ENCODE measurements at places on chromosomes 2 and 18. TPM values are rescaled to one million over a fixed set of nuclear protein-coding genes. Genes with fewer than 3 reads are reported as not detected.

Gene DSC3
- 0.58 TPM for total RNA-seq

Gene ERBB4
- total RNA-seq = 28.6 TPM

Gene M1AP
- 1.3 TPM for total RNA-seq

Gene DOK6
- 6.3 TPM for total RNA-seq

Gene HAUS1
- 17.4 TPM for total RNA-seq

Gene TAF1B
- 21.9 TPM for total RNA-seq

Gene CNGA3
- total RNA-seq = not detected

Gene CCL20
- not detected for total RNA-seq

Gene ALPI
- not detected for total RNA-seq

GRCh38 chr2:9547262-9547991 lies 8.2 kb downstream of the ADAM17 start:
- DNase-seq = no peak

- DNase-seq = no peak
Measured at GRCh38 chr2:181419129-181419855, 37.9 kb upstream of the ITGA4 start.

- no peak for DNase-seq
Measured at GRCh38 chr2:180978903-180979748, 1.3 kb upstream of the UBE2E3 start.

DNA sequence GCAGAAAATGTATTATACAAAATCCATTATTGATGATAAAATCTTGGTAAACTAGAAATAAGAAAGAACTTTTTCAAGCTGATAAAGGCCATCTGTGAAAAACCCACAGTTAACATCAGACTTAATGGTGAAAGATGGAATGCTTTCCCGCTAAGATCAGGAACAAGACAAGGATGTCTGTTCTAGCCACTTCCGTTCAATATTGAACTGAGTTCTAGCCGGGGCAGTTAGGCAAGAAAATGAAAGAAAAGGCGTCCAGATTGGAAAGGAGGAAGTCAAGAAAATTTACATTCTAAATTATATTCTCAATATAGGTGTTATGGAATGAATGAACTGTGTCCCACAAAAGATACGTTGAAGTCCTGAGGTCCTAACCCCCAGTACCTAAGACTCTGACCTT lies 39.1 kb upstream of the DTNB start:
- no peak for DNase-seq

GRCh38 chr2:24788816-24789215 lies 4.4 kb downstream of the PTRHD1 start:
- DNase-seq = no peak

DNA sequence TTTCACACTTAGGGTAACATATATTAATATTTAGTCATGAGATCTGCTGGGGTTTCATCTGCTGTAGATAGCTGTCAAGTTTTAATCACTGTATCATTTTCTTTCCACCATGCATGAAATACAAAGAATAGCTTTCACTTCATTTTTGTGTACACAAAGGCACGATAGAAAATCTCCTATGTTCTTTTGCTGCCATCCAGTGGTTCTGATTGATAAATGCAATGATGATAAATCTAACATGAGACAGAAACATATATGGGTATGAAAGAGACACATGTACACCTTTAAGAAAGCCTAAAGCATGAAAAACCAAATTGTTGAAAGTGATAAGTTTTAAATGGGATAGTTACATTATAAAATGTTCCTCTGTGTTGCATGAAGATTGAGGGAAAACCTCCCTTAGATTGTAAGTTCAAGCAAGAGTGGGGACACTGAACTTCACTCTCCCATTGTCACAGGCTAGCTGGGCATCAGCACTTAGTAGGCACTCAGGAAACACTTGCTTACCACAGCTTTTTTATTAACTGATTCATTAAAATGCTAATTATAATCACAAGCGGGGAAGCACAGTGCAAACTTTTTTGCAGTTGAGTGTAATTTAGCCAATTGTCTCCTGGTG lies 31.2 kb downstream of the C1D start:
- DNase-seq = no peak

GRCh38 chr2:12412898-12413305 lies 303.8 kb upstream of the TRIB2 start:
- DNase-seq = no peak

DNA sequence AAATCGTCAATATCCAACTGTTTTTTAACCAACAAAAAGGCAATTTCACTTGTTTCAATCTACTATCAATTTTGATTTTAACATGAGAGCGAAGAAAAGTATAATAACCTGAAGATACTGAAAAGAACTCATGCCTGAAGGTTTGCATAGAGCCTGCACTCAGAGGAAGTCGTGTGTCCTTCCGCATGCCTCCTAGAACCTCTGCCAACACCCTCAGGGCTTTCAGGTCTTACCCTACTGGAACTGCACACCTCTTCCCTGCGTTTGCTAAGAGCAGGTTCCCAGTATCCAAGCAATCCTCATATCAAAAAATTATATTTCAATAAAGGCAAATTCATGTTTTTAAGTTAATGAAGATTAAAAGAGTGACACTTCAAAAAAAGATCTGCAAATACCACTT lies 74.7 kb downstream of the PIAS2 start:
- DNase-seq = no peak

- no peak for DNase-seq
Measured at GRCh38 chr2:216372761-216373291, 543 bp upstream of the MARCHF4 start.

GRCh38 chr2:102932501-102932900 lies 170.7 kb downstream of the TMEM182 start:
- DNase-seq = no peak

GRCh38 chr2:226223704-226224103 lies 575.9 kb downstream of the IRS1 start:
- DNase-seq = no peak

- DNase-seq = no peak
Measured at GRCh38 chr2:181853696-181854095, 37.8 kb upstream of the ITPRID2 start.

DNA sequence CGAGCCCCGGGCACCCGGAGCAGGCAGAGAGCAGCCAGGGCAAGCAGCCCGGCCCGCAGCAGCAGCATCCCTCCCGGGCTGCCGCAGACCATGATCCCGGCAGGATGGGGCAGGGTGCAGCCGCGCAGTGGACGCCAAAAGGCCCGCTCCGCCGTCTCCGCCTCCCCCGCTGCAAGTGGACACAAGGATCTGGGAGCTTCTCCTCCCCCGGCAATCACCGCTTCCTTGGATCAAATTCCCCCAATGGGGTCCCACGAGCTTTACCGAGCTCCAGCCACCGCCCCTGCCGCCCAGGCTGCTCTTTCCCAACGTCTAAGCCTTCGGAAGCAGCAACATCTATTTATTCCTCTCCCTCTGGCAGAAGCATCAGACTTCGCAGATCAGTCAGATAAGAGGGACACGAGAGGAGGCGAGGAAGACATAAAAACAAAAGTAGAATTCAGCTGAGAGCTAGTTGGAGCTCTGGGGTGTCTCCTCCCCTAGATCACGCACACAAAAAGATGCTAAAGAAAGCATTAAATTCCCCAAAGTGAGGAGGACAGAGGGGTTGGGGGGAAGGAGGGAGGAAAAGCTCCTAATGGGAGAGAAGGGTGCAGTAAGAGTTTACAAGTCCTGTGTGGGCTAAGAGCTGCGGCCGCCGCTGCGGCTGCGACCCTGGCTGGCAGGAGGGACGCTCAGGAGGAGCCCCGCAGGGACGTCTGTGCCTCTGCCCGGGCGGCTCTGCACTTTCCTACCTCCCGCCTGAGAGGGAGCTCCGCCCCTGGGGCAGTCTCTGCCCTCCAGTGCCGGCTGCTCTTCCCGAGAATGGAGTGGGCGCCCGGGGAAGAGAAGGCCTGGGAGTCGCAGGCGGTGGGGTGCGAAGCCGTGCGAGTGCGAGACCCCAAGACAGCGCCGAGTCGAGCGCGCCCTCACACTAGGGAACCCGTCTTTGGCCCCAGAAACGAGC lies at the start of gene FRZB:
Gene FRZB (minus strand): TSS at position 177 of the 946 bp plus-strand sequence. CDS start 85 bp downstream, at position 92.
- DNase-seq = peak; percentile 77

DNA sequence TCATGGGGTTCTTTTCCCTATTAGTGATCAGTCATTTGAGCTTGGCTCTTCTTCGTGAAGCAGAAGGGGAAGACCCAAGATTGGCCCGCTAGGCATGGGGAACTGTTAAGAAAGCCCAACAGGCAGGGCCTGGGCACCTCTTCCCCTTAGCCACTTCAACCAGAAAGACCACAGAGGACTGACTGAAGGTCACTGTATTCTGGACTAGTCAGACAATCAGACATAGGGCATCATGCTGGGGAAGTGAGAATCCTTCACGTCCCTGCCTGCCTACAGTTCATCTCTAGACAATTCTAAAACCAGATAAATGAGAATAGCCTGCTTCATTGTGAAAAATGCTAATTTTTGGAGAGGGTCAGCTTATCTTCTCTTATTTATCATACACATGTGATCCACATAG lies 28.1 kb downstream of the FAP start:
- no peak for DNase-seq

GRCh38 chr2:109129356-109129920 lies 433 bp downstream of the SH3RF3 start:
- DNase-seq = peak; percentile 60

- DNase-seq = no peak
Measured at GRCh38 chr18:22549260-22549937, 131.7 kb upstream of the CTAGE1 start.

GRCh38 chr2:172864182-172864581 lies 128.5 kb downstream of the RAPGEF4 start:
- DNase-seq = peak; percentile 56

DNA sequence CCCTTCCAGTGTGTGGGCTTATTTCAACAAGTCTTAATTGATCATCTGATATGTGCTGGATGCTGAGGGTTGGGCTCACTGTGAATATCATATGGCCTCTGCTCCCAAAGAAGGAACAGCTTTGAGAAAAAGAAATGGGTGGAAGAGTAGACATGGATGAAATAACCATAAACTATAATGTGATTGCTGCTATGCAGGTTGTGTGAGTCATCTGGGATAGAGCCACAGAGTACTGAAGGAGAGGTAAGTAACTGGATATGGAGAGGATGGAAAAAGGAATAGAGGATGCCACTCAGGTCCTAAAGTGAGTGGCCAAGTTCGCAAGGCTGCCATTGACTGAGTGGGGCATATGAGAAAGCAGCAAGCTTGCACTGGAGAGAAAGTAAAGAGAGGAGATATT lies 8.7 kb upstream of the DSG2 start:
- no peak for DNase-seq

- DNase-seq = peak; percentile 87
Measured at GRCh38 chr2:68714866-68715265, 19.7 kb upstream of the ARHGAP25 start.

GRCh38 chr18:3451989-3452749 lies 2.2 kb downstream of the TGIF1 start:
- peak; percentile 67 for DNase-seq

- no peak for DNase-seq
Measured at GRCh38 chr2:161230959-161231358, 70.7 kb downstream of the TANK start.

DNA sequence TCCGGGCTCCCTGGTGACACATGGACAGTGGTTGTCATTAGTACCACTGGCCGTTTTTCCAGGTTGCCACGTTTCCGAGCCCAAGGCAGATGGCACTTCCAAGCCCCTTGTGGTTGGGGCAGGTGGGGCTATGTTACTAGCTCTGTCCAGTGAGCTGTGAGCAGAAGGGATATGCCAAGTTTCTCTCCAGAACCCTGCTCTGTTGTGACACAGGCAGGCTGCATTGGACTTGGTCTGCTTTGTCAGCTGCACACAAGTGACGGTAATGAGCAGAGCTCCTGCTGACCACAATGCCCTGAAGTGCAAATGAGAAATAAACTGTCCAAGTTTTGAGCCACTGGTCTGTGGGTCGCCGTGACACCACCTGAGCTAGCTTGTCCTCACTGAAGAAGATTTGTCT lies 118.8 kb downstream of the GYPC start:
- DNase-seq = no peak

GRCh38 chr2:85936421-85937068 lies 47.8 kb upstream of the ST3GAL5 start:
- DNase-seq = no peak

DNA sequence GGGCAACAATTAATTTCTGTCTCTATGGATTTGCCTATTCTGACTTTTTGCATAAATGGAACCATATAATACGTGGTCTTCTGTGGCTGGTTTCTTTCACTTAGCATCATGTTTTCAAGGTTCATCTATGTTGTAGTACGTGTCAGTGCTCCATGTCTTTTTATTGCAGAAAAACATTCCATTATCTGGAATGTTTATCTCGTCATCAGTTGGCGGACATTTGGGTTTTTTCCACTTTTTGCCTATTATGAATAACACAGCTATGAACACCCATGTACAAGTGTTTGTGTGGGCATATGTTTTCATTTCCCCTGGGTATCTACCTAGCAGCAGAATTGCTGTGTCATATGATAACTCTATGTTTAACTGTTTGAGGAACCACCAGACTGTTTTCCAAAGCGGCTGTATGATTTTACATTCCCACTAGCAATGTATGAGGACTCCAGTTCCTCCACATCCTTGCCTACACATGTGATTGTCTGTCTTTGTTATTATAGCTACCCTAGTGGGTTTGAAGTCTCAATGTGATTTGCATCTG lies 49.9 kb downstream of the MYO7B start:
- DNase-seq = no peak

DNA sequence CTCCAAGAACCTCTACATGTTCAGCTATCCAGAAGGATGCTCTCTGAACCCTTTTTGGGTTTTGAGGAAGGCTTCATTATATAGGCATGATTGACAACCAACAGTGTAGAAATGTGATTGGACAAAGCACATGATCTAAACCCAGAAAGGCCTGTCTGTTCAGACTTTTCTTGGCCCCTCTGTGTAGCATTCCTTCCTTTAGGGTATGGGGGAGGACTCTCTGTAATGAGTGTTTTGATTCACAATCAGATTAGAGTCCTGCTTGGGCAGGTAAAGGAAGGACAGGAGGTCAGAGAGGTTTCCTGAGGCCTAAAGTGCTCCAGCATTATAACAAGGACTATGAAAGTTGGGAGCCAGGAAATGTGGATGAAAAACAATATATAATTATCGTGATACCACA lies 13.6 kb downstream of the GULP1 start:
- DNase-seq = no peak

All from aorta (tissue), 5 donors.